ENCODE measurements at places on chromosomes 16 and 17.

GRCh38 chr16:28876973-28877654, 1.2 kb upstream of the ATP2A1 start:
- no peak for DNase-seq

DNA sequence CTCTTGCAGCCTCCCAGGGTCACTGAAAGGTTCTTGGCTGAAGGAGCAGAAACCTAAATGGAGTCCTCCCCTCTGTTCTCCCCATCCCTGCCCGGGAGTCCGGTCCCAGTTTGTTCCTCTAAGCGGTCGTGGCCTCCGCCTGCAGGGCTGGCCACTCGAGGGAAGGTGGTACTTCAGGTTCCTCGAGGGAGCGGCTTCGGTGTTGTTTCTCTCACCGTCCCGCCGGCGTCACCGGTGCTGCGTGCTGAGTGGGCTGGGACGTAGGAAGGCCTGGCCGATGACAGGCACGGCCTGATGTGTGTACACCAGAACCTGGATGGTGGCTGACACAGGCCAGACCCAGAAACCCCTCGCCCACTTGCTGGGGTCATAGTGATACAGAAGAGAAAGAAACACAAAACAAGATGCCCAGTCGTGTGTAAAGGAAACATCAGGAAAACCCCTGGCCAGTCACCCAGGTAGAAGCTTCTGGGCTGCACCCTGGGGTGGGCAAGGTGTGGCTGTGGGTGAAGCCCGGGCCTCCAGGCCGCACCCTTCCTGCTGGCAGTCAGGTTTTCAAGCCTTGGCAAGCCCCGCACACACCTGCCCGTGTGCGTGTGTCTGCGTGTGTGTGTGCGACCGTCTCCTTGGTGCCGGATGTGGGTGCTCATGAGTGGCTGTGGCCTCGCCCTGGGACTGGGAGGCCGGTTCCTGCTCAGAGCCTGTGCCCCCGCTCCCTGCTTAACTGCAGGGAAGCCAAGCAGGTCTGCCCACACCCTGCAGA, 52.0 kb downstream of the BAIAP2 start:
- DNase-seq = no peak

- no peak for DNase-seq
Measured at GRCh38 chr17:12959441-12959840, 58.4 kb downstream of the ELAC2 start.

DNA sequence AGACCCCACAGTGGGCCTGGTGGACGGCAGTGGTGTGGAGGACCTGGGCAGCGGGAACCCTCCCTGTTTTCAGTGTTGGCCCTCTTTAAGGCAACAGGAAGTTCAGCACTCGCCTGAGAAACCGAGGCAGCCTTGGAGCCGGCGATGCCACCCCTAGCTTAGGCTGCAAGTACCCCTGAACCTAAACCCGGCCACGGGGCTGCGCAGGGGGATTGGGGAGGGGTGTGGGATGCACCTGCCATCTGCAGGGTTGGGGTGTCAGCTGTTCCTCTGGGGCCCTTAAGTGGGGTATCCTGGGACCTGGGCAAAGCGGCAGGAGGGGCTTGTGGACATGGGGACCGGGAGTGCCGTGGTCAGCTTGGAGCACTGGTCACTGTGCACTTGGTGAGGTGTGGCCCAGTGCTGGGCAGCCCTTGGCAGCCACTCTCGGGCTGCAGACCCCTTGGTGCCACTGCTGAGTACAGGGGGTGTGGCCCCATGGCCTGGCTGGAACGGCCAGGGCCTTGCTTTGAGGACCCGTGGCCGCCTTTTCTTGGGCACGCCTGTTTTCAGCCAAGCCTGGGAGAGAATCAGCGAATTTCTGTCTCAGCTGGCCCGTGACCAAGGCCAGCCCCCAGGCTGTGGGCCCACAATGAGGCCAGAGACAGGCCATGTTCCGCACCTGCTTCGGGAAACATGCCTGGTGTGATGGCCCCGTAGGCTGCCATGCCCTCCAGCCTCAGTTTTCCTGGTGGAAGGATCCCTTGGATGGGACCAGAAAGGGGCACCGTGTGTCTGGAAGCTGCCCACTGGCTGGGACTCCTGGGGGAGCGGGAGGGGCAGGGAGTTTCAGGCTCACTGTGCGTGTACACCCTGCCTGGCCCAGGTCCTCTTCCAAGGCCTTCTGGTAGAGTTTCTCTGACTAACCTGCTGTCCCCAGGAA, 4.1 kb upstream of the SLC25A10 start:
- DNase-seq = no peak

DNA sequence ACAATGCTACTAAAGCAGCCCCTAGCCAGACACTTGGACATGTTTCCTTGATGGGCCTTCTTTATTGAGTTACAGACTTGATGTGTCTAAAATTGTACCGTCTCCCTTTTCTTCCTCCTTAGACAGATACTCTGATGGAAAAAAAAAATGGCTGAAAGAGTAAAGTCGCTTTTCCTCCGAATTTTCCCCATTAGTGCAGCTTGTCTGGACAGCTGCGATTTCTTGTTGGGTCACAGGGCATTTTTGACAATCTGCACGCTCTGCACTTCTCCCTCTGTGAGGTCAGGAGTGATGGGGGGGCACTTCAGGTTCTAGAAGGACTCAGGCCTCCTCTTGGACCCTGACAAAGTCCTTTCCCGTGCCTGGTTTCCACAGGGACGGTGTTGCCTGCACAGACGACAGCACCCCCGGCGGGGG, 968 bp upstream of the PRKAR1A start:
- DNase-seq = no peak

DNA sequence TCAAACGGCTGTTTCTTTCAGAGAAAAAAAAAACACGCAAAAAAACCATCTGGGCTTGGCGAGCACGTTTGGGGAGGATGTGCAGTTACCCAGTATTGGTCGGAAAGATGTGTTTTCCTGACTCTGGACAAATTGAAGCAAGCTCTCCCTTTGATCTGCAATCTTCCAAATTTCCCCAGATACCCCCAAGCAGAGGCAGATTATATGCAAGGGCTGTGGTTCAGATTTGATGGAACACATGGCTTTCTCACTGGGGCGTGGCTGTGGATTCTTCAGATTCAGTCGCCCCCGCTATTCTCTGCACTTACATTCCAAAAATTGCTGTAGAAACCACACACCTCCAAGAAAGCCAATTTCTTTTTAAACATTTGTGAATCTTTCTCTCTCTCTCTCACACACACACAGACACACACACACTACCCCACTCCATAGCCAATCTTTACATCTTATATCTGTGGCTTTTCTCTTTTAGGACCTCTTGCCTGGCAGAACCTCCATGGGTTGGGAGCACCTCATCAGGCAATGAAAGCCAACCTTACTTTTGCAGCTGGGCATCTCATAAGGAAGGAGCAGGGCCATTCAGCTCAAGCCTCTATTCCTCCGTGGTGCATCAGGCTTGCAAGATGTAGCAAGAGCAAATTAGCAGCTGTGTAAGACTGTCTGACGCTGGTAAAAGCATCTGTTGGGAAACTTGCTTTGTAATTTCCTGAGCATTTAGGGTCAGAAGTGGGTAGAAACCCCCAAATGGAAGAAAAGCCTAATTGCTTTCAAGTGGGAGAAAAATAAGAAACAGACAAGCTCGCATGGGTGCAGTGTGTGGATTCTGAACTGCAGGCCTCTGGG, 103.9 kb upstream of the FAM20A start:
- no peak for DNase-seq

GRCh38 chr16:78988361-78988969, 612.1 kb downstream of the MAF start:
- no peak for DNase-seq

DNA sequence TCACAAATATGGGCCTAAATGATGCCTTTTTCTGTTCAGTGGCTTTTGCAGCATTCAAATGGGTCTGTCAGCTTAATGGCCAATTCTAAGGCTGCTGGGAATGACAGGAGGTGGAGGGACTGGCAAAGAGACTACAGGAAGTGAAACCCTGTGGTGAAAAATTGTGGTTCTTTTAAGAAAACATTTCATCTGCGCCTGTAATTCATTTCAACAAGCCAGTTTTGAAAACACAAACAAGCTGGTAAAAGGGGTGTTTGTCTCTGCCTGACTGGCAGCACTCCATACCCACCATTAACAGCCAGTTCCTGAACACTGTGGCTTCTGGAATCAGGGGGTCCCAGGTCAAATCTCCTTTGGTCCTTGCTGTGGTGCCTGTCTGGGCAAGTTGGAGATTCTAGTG, 3.6 kb upstream of the KDM8 start:
- no peak for DNase-seq

- peak; percentile 59 for DNase-seq
Measured at GRCh38 chr17:29145289-29146073, 34.7 kb downstream of the MYO18A start.

- DNase-seq = no peak
Measured at GRCh38 chr17:78599419-78599818, 22.2 kb upstream of the DNAH17 start.

GRCh38 chr17:41496803-41497484, 7.2 kb upstream of the KRT36 start:
- DNase-seq = peak; percentile 88

- DNase-seq = no peak
Measured at GRCh38 chr16:57152096-57153093, 33.4 kb downstream of the PSME3IP1 start.

- DNase-seq = no peak
Measured at GRCh38 chr17:1792495-1793446, 30.9 kb downstream of the SERPINF1 start.

GRCh38 chr16:8053437-8053836, 536.9 kb downstream of the TMEM114 start:
- DNase-seq = no peak

DNA sequence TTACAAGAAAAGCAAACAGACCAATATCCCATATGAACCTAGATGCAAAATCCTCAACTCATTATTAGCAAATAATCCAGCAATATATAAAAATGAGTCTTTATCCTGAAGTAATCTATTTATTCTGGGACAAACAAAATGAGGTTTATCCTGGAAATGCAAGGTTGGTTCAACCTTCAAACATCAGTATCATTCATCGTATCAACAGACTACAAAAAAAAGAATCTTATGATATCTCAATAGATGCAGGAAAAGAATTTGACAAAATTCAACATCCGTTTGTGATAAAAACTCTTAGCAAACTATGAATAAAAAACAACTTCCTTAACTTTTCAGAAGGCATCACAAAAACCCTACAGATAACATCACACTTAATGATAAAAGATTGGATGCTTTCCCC, 18.4 kb upstream of the BAIAP2 start:
- no peak for DNase-seq

DNA sequence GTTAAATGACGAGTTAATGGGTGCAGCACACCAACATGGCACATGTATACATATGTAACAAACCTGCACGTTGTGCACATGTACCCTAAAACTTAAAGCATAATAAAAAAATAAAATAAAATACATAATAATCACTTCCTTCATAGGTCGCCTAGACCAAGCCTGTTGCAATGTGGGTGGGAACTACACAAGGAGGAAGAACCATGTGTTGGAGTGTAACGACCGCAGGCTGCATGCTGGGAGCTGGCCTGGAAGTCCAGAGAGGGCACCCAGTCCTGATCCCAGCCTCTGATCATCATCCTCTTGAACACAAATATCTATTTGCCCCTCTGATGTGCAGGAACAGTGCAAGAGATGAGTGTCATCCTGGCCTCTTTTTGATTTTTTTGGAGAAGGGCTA, 224.7 kb upstream of the ASIC2 start:
- DNase-seq = no peak

DNA sequence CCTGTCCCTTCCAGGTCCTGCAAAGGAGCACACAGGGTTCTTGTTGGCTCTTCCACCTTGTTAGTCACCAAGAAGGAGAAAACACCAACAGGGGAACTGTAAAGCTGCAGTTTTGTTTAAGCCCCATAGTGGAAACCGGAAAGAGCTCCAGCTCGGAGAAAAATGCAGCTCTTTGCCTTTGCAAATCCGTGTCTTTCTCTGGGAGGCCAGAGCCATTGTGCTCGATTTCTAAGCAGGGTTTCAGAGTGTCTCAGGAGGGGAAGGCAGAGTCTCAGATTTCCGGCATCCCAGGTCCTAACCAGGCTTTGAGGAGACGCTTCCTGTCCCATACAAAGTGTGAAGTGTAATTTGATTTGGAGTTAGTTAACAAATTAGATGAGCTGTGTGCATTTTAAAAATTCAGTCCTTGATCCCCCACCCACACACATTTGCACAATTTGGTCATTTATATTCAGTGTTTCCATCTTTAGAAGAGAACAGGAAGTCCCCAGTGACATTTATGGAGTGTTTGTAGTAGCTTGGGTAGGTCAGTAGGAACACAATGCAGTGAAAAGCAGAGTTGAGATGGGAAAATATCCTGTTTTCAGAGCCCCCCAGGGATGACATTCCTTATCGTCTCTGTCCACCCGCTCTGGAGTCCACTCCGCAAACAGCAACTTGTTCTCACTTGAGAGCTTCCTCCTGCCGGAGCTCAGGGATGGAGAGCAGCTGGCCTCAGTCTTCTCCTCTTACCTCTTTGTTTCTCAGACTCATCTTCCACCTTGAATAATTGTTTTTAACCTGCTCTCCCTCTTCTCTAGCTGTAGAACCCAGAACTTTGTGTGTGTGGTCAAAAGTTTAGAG, 331.9 kb downstream of the SEC14L1 start:
- no peak for DNase-seq

DNA sequence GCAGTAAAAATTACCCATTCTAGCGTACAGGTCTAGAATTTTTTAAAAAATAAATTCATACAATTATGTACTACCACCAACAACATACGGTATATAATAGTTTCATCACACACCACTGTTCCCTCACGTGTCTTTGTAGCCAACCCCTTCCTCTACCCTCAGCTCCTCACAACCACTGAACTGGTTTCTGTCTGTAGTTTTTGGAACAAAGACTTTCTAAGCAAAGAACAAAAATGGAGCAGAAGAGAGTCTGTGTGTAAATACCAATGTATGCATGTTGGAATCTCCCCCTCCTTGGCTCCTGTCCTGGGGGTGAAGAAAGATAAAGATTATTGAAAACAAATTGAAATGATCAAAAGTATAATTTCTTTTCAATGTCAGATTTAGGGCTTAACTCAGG, 31.9 kb upstream of the CCR7 start:
- DNase-seq = no peak

- no peak for DNase-seq
Measured at GRCh38 chr16:50841081-50841886, 99.4 kb downstream of the CYLD start.

DNA sequence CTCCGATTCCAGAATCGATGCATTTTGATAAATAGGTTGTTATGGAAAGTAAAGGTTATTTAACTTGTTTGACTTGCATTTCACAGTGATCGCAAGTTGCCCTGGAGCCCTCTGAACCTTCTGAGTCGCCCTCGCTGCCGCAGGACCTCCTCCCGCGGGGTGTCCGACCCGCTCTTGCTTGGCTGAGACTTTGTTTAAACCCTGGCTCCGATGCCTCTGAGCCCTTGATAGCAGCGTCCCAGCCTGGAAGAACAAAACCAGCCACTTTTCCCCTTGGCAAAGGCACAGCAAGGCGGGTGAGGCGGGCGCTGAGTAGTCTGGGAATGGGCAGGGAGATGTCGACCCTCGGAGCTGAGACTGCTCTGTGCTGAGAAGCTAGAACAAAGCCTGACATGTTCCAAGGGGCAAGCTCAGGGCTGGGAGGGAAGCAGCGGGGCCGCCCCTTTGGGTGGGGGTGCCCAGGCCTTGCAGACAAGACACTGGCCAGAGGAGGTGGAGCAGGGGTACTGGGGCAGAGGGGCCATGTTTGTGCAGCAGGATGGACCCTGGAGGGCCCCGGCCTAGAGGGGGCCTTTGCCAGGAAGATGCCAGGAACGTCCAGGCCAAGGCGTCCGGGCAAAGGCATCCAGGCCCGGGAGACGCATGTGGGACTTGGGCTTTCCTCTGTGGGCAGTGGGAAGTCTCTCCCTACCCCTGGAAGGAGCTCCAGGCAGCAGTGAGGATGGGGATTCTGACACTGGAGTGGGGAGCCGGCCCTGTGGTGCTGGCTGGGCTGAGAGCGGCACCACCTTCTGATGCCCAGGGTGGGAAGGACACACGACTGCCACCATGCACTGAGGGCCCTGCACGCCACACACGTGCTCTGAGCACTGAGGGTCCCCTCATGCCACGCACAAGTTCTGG, 30.3 kb upstream of the CDH15 start:
- DNase-seq = no peak
